ENCODE measurements at places on chromosomes 3 and 15. TPM values are rescaled to one million over a fixed set of nuclear protein-coding genes. Genes with fewer than 3 reads are reported as not detected.

- no peak for DNase-seq
These were observed 16.6 kb upstream of the SEC13 start for GRCh38 chr3:10337323-10338163.

DNA sequence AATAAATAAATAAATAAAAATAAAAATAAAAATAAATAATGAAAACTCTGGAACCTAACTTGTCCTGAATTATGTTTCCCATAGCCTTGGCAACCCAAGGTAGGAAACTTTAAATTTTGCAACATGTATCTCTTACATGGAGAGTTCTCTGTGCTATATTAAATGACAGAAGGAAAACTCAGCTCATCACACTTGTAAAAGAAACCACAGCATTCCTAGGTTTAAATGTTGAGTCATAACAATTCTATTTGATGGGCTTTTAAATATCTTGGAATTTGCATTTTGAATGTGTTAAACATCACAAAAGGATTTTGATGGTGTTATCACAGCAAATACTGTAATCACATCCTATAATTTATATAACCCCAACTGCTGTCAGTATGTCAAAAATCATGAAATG, 144.2 kb downstream of the LRTM1 start:
- DNase-seq = no peak

- DNase-seq = no peak
These were observed 96.4 kb downstream of the NSUN3 start for GRCh38 chr3:94159062-94159828.

- DNase-seq = no peak
These were observed 85.6 kb upstream of the ACP3 start for GRCh38 chr3:132231633-132232032.

GRCh38 chr3:123076496-123077418, 9.9 kb downstream of the PDIA5 start:
- no peak for DNase-seq

GRCh38 chr3:148073721-148074456, 623.8 kb upstream of the AGTR1 start:
- DNase-seq = no peak

DNA sequence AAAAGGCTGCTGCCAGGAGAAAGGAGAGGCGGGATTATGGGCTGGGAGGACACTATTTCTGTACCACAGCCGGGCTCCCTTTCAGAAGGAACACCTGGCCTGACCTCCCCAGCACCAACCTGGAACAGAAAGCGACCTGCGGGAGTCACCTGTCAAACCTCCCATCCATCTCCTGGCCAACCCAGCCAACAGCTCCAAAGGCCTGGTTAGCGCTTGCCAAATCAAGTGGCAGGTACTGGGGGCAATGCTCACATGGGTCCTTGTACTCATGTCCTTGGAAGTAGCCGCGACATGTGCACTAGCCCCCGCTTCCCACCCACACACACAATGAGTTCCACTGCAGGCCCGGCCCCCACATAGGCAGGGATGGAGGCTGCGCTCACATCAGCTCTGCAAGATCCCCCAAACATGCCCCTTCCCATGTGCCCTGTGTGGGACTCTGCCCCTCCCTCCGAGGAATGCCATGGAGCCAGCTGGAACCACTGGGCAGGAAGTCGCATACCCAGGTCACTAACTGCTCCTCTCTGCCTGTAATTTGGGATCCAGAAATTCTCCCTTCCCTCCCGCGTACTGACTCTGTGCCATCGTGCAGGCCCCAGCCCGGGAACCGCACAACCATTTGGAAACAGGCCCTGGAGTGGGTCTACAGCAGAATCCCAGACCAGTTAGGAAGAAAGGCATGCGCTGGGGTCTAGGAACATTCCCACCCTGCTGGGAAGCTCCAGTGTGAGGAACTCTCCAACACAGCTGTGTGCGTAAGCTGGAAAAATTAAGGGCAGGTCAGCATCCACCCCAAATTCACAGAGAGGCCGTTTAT, 98.9 kb downstream of the LRIG1 start:
- no peak for DNase-seq

- no peak for DNase-seq
These were observed 158.4 kb downstream of the ATG7 start for GRCh38 chr3:11430624-11431023.

- peak; percentile 51 for DNase-seq
These were observed 469 bp downstream of the MAP6D1 start for GRCh38 chr3:183824761-183825455.

GRCh38 chr3:32175607-32176197, 62.8 kb upstream of the CMTM8 start:
- peak; percentile 40 for DNase-seq

DNA sequence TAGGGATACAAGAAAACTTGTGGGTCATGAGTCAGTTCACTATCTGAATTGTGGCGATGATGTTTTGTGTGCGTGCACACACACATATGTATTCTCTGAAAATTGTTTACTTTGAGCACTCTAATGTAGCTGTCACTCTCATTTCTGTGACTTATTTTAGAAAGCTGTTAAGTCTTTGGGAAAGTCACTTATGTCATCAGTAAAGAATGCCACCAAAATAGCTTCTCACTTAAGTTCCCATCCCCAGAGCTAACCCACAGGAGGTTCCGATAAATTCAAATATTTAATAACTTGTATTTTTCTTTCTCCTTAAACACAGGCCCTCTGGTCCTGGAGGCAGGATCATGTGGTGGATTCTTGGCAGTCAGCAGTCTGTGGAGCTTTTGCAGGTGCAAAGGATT, 138.3 kb downstream of the LRIG1 start:
- DNase-seq = no peak

GRCh38 chr15:96326328-96327154, 4.0 kb upstream of the NR2F2 start:
- no peak for DNase-seq

GRCh38 chr3:177448987-177449359, 251.7 kb upstream of the TBL1XR1 start:
- no peak for DNase-seq

GRCh38 chr3:62070891-62071290, 302.5 kb downstream of the FEZF2 start:
- no peak for DNase-seq

GRCh38 chr3:7271631-7272030, 410.7 kb downstream of the GRM7 start:
- DNase-seq = no peak

- DNase-seq = no peak
These were observed 116.9 kb upstream of the EIF1B start for GRCh38 chr3:40192628-40193027.

GRCh38 chr3:40588406-40588805, 63.6 kb downstream of the ZNF621 start:
- DNase-seq = no peak

DNA sequence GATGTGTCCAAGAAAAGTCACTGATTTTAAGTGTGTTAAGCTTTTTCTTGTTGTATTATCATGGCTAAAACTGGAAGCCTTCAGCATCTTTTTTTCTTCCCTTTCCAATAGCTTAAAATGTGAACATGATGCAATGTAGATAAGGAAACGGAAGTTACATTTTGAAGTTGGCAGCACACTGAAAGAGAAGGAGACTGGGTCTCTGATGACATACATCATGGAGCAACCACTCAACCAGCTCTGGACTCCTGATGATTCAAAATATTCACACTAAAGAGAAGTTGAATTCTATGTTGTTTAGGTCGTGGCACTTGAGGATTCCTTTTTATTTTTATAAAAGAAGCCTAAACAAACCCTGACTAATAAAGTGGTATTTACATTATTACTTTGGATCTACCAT, 488.3 kb upstream of the ALCAM start:
- no peak for DNase-seq

DNA sequence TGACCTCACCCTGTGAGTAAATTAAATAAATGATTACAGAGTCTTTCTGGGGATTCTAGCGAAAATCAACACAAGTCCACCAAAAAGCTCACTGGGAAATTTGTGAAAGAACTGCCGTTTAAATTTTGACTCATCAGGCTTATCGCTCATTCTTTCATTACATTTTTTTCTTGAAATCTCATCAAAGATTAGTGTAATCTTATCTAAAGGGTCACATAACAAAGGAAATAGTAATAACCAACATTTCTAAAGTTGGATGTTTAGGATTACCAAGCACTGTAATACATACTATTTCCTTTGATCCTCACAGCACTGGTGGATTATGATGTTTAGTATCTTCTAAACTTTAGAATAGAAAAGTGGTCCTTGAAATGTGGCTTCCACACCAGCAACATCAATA, 111.1 kb upstream of the CBLB start:
- no peak for DNase-seq

GRCh38 chr3:126657901-126658300, 3.0 kb upstream of the TXNRD3 start:
- no peak for DNase-seq

- no peak for DNase-seq
These were observed 45.2 kb downstream of the SMAD6 start for GRCh38 chr15:66747223-66747622.

DNA sequence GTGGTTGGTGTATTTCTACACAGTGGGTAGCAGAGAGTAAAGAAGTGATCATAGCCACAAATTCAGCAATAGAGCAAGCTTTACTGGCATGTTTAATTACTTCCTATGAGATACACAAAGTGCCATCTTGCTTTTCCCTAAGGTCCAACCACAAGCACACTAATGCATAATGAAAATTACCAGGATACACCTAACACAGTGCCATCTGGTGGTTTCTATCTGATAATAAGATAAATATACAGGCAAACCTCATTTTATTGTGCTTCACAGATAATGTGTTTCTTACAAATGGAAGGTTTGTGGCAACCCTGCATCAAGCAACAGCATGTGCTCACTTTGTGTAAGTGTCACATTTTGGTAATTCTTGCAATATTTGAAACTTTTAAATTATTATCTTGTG, 223.0 kb downstream of the NSUN3 start:
- DNase-seq = no peak

- no peak for DNase-seq
These were observed 60.3 kb upstream of the IQSEC1 start for GRCh38 chr3:13133471-13133981.

GRCh38 chr3:20576228-20576627, 390.2 kb upstream of the SGO1 start:
- no peak for DNase-seq

GRCh38 chr15:75201616-75202250, at the start of gene C15orf39:
Gene C15orf39 (plus strand): TSS chr15:75201882. CDS start chr15:75206049, 4,167 bp downstream.
- DNase-seq = peak; percentile 81

DNA sequence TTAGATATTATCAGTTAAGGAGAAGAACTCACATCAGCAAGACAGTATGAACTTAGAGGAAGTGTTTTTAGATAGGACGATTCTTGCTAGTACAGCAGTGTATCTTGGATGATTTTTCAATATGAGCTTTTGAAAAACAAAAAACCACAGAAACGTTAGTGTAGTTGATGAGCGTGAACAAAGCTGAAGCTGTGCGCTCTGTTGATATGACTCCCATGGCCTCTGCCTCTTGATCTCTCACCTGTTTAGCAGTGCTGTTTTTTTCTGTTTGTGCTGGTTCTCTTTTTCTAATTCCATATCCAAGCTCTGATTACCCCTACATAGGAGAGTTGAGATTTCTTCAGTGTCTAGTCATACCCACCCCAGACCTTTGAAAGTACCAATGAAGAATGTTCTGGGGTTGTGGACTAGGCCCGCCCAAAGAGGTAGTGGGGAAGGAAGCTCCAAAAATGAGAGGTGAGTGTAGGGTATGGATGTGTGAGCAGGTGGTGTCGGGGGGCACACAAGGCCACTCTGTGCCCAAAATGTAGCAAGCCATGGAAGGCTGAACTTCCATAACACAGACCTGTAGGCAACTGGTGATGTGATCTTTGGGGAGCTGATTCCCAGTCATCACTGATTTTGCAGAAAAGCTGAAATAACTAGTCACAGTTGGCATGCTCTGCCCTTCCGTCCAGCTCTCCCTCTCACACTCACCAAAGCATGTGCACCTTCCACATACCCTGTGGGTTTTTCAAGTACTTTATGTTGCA, 20.0 kb upstream of the CMTM7 start:
- peak; percentile 74 for DNase-seq

DNA sequence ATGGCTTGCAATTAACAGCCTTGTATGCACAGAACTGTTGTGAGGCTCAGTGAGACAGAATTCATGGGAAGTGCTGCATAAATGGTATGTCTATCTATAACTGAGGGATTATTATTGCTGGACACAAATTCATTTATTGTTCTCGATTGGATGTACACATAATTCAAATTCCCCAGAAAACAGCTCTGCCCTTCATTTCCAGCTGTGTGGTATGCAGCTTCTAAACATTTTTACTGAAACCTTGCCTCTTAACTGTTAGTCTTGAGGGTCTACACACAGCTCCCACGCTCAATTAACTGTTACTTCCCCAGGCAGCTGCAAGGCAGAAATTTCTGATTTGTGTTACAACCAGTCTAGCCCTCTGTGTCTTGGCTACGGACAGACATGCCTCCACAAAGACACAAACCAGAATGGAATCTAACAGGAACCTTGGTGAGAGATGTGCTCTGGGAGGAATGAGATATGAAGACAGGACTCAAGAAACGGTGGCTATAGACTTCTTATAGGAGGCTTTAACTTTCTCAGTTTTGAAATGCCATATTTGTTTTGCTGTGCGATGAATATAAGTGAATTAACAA, 139.7 kb upstream of the TBL1XR1 start:
- DNase-seq = no peak

DNA sequence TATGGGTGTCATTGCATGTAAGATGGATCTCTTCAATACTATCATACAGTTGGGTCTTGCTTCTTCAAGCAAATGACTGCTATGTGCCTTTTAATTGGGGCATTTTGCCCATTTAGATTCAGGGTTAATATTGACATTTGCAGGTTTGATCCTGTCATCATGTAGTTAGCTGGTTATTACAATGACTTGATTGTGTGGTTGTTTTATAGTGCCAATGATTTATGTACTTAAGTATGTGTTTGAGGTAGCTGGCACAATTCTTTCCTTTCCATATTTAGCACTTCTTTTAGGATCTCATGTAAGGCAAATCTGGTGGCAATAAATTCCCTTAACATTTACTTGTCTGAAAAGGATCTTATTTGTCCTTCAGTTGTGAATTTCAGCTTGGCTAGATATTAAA, 267.5 kb downstream of the VGLL3 start:
- no peak for DNase-seq

GRCh38 chr3:151067158-151067557, 18.3 kb upstream of the MED12L start:
- DNase-seq = no peak

- DNase-seq = peak; percentile 45
These were observed 202.8 kb downstream of the SV2B start for GRCh38 chr15:91302588-91303439.

The CXCR6 gene
- total RNA-seq = 5.9 TPM

The PLXNB1 gene
- 3.1 TPM for total RNA-seq

The FSTL1 gene
- total RNA-seq = 0.53 TPM

The LRTM1 gene
- total RNA-seq = not detected

The CA12 gene
- not detected for total RNA-seq

The ITGA11 gene
- not detected for total RNA-seq

The SV2B gene
- 0.02 TPM for total RNA-seq

The PLS1 gene
- total RNA-seq = 4.1 TPM

The PLCB2 gene
- total RNA-seq = 57.7 TPM

The NR2E3 gene
- not detected for total RNA-seq

The SEMA5B gene
- total RNA-seq = not detected

The GTPBP8 gene
- total RNA-seq = 29.4 TPM

The NUP210 gene
- total RNA-seq = 143 TPM

The DNAJC13 gene
- total RNA-seq = 41.4 TPM

The COL8A1 gene
- not detected for total RNA-seq

The MRPS22 gene
- total RNA-seq = 68.6 TPM

The LMAN1L gene
- 0.27 TPM for total RNA-seq

The PRKCD gene
- total RNA-seq = 27.2 TPM
